ENCODE measurements at places on chromosomes 3 and 15.

GRCh38 chr3:100613721-100614390 is 4.5 kb downstream of the ADGRG7 start:
- no peak for DNase-seq

DNA sequence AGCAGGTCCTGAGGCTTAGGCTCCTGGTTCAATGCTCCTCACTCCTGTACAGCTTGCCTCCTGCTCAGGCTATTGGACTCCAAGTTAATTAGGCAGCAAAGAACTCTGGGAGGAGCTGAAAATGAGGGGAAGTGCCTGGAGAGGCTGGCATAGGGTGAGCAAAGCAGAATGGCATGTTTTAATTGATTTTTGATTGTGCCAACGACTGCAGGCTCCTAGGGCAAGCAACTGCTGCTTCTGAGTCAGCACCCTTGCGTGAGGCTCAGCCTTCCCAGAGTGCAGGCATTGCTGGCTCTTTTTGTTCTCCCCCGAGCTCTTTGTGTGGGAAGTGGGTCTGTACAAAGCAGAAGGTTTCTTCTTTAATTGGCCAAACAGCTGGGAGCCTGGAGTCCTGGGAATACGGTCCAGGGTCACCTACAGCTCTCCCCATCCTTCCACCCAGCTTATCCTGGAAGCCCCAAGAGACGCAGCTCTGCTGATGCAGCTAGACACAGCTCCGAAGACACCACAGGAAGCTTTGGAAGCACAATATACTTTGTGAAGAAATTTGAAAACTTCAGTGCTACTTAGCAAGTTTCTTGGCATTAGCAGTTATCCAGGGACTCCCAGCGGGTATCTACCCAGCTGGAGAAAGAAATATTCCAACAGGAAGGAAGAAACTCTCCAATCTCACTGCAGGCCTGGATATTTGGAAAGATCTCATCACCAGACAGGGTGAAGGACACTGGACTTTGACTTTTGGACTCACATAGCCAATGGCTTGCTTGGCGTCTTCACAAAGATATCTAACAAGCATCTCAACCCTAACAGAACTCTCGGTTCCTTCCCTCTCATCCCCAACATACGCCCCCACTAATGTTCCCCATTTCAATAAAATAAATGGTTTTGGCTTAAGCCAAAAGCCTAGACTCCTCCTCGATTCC is 76.8 kb downstream of the BDH1 start:
- no peak for DNase-seq

GRCh38 chr3:177461765-177462164 is 264.5 kb upstream of the TBL1XR1 start:
- no peak for DNase-seq

DNA sequence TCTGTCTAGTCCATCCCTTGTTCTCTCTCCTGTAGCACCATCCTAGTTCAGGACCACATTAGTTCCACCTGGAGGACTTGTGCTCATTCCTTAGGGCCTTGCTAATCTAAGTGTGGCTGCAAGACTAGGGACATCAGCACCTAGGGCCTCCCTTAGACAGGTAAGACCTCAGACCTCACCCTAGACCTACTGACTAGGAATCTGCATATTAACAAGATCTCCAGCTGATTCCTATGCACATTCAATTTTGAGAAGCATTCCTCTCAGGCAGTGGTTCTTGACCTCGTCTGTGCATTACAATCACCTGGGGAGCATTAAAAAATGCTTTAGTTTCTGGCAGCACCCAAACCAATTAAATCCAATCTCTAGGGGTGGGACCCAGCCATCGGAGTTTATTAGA is 238.4 kb upstream of the RGMA start:
- DNase-seq = no peak

DNA sequence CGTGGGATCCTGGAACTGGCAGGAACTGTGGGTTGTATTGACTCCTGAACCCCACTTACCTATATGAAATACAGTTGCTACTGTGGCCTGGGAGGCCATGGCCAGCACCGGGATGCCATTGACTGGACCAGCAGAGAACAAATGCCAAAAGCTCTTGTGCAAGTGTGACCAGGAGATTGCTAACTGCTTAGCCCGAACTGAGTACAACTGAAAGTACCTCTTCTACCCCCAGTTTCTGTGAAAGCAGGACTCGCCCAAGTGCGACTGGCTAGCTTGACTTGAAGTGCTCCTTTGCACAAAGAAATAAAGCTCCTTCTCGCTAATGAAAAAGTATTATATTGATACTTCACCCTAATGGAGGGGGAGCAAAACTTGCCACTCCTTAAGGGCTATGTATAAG is 101.3 kb upstream of the ATP11B start:
- no peak for DNase-seq

- DNase-seq = no peak
Observed at GRCh38 chr15:77504306-77504705, 83.6 kb downstream of the HMG20A start.

- no peak for DNase-seq
Observed at GRCh38 chr15:59543721-59544547, 67.6 kb upstream of the GCNT3 start.

DNA sequence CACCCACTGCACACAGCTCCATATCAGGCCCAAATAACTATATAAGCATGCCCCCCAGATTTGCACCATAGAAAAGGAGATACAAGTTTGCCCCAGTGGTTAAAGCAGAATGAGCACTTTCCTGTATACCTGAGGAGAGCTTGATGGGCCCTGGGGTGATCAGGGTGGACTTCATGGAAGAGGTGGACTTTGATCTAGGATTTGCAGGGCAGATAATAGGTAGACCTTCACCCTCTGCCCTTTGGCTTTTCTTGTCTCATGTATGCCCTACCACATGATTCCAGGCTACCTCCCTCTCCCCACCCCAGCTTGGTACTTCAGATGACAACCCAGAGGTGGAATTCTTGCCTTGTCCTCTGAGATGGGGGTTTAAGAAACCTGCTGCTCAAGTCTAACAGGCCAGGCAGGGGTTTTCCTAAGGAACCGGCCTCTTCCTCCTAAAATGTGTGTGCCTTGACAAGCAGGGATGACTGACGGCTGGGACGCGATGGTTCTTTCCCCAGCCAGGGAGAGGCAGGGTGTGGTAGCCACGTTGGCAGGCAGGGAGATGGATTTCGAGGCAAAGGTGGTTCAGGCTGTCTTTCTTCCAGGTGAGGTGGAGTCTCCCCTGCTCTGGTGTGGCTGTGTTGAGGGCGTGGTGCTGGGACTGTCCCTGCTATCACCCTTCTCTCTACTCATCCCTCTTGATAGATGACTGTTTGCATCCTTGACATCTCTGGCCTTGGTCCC is 6.6 kb upstream of the RHCG start:
- no peak for DNase-seq

DNA sequence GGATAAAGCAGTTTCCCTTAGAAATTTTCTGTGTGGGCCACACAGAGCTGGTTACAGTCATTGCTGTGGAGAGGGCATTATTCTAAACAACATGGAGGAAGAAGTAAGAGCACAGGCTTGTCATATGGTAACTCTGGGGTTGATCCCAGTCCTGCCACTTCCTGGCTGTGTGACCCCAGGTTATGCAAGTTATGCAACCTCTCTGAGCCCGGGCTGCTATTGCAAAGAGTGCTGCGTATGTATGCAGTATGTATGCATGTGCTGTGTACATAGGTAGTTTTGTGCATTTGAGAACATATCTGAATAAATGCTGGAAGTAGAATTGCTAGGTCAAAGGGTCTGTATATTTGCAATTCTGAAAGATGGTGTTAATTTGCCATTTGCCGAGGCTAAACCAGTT is 9.2 kb downstream of the SPSB4 start:
- no peak for DNase-seq

DNA sequence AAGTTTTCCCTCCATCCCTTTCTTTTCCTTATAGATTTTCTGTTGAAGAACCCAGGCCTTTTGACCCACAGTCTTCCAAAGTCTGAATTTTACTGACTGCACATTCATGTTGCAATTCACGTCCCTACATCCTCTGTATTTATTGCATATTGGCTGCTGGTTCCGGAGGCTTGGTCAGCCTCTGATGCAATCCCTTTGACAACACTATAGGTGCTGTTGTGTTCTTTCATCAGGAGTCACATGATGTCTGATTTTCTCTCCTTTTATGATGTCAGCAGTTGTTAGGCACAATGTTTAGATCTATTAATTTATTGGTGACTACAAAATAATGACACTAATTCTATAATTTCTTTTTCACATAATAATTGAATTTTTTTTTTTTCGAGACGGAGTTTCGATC is 8.7 kb downstream of the CYP1A1 start:
- no peak for DNase-seq

DNA sequence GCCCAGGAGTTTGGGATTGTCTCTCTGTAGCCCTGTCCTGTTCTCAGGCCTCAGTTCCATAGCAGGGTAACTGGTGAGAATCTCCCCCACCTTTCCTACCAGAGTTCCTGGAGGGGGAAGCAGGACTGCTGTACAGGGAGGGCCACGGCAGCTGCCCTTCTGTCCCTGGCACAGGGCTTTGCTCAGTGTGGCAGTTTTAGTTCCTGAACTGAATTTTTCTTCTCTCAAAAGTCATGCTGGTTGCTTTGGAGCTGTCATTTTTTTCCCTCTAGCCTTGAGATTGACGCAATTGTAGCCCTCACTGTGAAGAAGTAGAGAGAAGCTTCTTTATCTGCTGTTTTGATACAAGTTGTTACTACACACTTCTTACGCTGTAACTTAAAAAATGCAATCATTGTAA is 55.5 kb downstream of the TPRG1 start:
- DNase-seq = no peak

DNA sequence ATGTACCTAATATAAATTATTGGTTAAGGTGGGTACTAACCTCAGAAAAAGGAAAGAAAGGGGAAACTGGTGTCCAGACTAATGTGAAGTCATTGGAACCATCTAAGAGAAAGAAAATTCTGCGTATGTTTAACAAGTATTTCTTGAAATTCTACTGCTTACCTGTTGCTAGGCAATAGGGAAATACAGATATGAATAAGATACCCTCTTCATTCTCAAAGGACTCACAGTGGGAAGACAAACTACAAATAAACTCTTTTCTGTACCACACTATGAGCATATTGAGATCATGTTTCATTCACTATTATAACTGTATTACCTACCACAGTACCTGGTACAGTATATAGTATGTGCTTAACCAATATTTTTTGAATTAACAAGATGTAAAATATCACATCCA is 140.5 kb upstream of the MLF1 start:
- peak; percentile 25 for DNase-seq
